ENCODE measurements at places on chromosomes 4 and X.

DNA sequence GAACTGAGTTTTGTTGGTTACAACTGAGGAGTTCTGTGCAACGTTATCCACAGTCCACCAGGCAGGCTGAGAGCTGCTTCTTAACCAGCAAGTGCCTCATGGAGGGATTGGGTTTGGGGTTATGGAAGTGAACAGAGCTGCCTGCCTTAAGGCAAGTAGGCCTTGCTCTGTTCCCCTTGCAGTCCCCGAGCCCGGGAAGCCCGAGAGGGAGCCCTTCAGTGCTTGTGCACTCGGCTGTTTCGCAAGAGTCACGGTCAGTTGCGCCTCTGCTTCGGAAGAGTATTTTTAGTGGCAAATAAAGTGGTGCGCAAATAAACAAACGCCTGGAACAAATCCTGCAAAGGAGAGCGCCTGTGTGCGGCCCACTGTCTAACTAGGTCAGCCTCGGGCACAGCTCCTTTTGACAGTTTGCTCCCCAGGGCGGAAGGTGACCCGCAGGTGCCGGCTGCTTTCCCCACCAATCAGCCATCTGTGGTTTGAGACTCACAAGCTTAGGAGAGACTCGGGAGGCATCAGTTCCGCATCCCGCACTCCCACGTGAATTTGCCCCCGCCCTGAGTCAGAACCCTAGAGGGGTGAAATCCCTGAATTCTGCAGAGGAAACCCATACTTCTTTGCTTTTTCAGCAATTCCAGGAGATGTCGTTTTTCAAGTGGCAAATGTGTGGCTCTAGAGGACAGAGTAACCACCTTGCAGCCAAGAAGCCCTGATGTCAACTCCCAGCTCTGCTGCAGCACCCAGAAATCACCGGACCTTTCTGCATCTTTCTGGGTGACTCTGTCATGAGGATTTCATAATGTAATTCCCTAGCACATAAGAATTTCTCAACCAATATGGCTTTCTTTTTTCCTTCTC lies 56.8 kb downstream of the LGI2 start:
- DNase-seq, result no peak

DNA sequence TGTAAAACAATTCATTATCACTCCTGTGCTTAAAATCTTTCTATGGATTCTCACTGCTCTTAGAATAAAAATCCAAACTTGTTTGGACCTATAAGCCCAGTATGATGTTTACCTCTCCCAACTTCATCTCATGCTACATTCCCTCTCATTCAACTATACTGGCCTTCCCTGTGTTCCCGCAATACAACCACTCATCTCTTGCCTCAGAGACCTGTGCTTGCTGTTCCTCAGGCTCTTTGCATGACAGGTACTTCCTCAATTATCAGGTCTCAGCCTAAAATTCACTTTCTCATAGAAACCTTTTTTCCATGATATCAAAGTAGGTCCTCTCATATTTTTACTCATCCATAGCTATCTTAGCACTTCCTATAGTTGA lies 71.7 kb downstream of the ENOX2 start:
- DNase-seq, result no peak

DNA sequence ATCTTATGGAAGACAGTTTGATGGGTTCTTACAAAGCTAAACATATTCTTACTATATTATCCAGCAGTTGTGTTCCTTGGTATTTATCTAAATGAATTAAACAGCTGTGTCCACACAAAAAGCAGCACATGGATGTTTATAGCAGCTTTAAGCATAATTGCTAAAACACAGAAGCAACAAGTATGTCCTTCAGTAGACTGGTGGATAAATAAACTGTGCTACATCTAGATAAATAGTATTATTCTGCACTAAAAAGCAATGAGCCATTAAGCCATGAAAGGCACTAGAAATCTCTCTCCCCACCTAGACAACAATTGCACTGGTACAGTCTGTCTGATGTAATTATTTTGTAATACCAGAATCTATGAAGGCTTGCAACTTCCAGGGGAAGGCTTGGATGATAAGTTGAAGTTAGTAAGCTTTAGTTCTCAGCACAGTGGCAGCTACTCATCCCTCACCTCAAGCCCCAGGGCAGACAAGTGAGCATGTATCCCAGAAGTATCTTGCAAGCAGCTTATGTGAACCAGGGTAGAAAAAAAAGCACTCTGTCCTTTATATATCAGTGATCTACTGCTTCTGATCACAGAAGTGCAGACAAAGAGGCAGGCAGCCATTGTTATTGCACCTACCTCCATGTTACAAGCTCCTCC lies 36.9 kb downstream of the WDR17 start:
- no peak for DNase-seq

DNA sequence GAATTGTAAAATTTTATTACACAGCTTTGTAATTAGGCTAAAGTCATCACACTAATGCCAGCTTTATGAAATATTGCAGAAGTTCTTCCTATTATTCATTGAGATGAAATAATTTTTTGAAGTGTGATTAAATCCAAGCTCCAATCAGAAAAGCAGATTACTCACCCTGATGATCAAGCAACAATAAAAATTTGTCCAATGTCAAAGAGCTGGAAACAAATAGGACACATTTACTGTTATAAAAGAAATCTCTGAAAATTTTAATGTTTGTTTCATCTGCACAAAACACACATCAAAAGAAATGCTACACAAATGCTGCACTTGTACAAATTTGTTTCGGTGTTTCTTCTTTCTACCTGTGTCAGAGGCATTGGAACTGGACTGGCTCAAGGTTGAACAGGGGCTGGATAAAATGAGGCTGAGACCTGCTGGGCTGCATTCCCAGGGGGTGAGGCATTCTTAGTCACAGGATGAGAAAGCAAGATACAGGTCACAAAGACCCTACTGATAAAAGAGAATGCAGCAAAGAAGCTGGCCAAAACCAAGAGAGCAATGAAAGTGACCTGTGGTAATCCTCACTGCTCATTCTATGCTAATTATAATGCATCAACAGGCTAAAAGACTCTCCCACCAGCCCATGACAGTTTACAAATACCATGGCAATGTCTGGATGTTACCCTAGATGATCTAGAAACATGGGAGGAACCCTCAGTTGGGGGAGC lies 78.3 kb downstream of the GASK1B start:
- no peak for DNase-seq

DNA sequence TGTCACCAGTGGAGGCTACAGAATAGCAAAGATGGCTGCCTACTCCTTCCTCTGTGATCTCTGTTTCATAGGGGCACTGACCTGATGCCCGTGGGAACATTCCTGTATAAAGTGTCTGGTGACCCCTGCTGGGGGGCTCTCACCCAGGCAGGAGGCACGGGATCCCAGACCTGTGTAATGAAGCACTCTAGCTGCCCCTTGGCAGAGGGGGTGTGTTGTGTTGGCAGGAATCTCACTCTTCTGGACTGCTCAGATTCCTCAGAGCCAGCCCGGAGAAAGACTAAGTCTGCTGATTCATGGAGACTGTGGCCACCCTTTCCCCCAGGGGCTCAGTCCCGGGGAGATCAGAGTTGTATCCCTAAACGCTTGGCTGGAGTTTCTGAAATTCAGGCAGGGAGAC lies 648.3 kb downstream of the SPRY1 start:
- DNase-seq, result no peak

DNA sequence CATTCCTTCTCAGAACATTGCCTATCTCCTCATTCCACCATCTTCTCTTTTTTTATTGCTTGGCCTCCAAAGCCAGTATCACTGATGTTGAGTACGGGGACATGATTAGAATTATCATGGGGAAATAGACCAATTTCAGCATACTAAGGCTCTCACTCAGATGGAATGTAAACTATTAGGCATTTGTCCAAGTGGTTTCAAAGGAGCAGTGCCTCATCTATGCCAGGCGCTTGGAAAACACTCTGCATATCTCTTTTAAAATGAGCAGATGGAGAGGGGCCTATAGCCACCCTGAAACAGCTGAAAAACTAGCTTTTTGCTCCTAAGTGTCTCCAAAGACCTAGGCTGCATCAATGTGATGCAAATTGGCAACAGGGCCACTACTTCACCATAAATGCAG lies 150.8 kb upstream of the DIPK2B start:
- no peak for DNase-seq

GRCh38 chrX:142977128-142977914 lies 48.4 kb upstream of the SPANXN4 start:
- no peak for DNase-seq

DNA sequence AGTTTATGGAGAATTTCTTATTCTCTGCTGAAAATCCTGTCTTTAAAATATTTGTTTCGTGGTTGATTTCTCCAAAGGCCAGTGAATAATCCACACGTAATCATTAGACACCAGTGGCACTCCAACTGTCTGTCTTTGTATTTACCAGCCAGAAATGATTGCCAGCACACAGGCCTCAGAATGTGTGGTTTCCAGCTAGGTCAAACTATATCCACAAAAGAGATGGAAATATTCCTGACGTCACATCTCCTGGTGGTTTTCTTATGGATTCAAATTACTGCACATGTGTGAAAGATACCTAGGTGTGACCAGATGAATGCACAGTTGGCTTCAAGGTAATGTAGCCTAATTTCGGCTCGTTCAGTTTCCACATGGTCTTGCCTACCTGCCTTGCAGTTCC lies 27.2 kb upstream of the TENM3 start:
- no peak for DNase-seq

GRCh38 chr4:1512738-1513660 lies 106.8 kb upstream of the NKX1-1 start:
- no peak for DNase-seq

- no peak for DNase-seq
Observed at GRCh38 chr4:88771883-88772450, 74.3 kb upstream of the NAP1L5 start.

GRCh38 chrX:341541-342101 lies 23.0 kb upstream of the GTPBP6 start:
- DNase-seq, result no peak

- DNase-seq, result no peak
Observed at GRCh38 chr4:81468678-81469077, 3.0 kb downstream of the RASGEF1B start.

- DNase-seq, result no peak
Observed at GRCh38 chr4:172819353-172819752, 349.3 kb upstream of the GALNT7 start.

DNA sequence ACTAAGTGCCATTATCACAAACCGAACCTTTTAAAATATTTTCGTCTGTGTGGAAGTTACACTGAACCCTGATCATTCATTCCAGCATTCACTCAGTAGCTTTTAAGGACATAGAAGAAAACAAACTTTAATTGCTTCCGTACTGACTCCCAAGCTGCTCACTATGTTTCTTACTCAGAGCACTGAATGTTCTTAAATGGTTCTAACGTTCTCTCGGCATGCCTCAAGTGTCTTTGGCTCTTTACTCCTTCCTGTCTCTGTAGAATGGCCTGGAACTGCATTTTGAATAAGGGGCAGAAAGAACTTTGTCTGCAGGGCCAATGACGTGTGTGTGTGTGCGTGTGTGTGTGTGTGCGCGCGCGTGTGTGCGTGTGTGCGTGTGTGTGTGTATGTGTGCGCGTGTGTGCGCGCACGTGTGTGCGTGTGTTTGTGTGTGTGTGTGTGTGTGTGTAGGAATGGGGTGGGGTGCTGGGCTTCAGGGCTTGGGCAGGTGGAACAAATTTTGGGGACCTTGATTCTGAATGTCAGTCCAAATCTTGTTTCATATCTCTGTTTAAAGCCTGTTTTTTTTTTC lies 50.5 kb upstream of the PAQR3 start:
- no peak for DNase-seq

DNA sequence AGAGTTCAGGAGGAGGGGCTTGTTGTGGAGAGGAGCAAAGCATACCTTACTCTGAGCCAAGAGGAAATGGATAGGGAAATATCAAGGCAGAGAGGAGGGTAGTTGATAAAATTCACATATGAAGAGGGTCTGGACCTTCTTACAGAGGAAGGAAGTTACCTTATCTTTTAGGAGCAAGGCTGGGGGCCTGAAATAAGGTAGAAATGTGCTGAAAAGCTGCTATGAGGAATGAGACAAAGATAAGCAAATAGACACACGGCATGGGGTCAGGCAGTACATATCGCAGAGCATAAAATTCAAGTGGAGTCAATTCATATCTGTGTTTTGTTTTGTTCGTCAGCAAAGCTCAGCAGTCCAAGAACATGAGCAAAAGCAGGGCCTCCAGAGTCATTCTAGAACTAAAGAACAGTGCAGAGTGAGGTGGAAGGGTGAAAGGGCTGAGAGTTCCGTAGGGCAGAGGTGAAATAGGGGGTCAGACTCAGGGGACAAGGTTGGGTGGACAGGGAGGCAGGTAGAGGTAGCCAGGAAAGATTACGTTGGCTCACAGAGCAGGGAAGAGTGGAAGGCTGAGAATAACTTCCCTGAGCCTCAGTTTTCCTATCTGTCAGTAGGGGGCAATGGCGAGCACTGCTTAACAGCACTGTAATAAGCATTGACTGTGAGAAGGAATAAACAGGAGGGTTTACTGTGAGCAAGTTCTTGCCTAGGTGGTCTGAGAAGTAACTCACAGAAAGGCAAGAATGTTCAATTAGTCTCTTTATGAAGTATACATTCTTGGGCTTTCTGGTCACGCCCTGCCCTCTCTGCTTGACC lies 9.2 kb downstream of the VSIG4 start:
- DNase-seq, result peak; percentile 4

DNA sequence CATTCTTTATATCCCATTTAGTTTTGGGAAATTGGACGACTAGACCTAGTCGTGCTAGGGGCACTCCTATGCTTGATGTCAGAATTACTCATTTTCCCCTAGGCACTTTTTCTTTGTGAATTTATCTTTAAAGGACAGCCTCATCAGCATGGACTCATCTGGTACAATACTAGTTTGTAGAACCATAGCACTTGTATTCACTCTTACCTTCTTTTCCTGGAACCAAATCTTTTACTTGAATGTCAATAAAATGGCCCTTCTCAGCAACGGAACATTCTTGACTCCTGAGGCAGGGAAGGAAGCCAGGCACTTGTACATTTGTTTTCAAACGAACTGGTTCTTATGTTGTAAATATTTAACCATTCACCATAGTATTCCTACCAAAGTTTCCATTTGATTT lies 187.1 kb downstream of the SHROOM3 start:
- no peak for DNase-seq
